Activated CD4-positive, alpha-beta T cell treated with anti-CD3 and anti-CD28 coated beads for 48 hours (primary cell): ENCODE measurements at places on chromosomes 5 and 9.

DNA sequence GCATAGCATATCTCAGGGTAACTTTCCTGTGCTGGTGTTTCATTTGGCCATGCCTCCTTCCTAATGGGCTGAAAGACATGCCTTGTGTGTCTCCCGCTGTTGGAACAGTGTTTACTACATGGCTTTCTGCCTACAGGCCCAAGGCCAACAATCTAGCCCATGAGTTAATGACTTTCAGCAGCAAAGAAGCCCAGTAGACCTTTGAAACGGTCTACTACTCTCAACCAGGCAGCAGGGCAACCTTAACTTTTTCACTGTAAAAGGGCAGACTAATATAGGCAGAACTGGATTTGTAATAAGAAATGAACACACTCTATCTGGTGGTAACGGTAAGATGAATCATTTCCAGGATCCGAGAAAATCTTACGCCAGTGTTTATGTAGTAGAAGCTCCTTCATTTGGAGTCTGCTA, 21.0 kb downstream of the C5orf15 start:
- DNase-seq = no peak

- no peak for DNase-seq
These were observed 55.2 kb upstream of the ADRA1B start for GRCh38 chr5:159861086-159861485.

GRCh38 chr5:33556330-33557328, 115.9 kb downstream of the TARS1 start:
- DNase-seq = no peak

DNA sequence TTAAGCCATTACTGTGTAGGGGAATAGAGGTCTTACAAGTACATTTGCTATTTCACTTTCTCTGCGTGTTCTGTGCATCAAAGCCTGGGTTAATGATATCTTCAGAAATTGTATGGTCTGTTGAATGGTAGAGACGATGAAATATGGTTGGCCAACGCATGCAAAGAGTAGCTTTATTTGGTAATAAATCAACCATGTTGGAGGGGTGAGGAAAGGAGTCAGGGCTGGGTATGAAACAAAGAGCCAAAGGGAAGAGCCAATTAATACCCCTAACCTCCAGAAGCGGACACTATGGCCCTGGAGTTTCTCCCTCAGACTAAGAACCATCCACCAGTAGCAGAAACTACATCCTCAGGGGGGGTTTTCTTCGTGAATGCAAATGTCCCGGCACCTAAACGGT, 1974.0 kb upstream of the WWC1 start:
- DNase-seq = no peak

DNA sequence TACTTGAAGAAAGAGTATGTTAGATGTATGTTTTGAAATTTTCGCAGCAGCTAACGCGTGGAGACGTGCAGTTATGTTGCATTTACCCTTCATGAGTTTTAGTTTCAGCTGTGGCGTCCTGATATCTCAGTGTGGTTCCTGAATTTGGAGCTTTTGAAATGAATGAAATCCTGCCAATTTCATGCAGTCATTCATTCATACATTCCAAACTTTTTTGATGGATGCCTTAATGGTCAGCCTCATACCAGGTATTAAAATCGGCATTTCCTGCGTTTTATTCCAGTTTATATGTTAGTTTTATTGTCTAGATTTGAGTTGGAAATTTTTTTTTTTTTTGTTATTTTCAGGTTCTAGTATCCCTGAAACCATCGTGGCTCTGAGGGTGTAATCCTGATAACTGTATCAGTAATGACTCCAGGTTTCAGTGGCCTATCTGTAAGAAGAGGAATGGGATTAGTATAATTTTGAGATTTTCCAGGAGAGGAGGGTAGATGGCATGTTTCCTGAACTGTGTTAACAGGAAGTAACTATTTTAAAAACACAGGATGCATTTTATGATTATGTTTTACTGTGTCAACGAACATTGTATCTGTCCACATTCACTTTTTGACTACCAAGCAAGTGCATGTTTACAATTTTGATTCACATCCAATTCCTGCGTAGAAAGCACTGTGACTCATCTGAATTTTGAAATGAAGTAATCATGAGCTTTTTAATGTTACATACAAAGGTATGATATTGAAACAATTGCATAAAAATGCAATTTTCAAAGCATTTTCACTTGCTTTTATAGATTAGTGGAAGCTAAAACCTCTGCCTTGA, 1.0 kb downstream of the FOCAD start:
- no peak for DNase-seq

- no peak for DNase-seq
These were observed 540.5 kb upstream of the CDH18 start for GRCh38 chr5:20528471-20528870.

DNA sequence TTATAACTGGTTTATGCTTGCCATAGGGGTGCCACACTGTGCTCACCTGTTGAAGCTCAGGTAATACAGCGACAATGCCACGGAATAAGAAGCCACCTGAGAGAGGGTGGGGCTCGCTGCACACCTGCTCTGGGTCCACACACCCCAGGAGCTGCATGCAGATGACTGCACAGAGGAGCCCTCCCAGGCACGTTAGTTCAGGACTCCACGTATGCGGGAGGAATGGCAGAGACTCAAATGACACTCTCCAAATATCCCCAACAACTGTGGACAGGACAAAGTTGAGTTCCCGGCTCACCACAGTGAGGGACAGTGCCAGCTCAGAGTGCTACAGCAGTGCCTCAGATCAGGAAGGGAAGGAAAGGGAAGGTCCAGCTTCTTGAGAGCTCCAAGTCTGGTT, 5.8 kb upstream of the FCN1 start:
- DNase-seq = no peak
